ENCODE measurements at places on chromosomes 6 and 20.

GRCh38 chr6:57267586-57268293 is 45.6 kb upstream of the RAB23 start:
- DNase-seq: peak; percentile 81

DNA sequence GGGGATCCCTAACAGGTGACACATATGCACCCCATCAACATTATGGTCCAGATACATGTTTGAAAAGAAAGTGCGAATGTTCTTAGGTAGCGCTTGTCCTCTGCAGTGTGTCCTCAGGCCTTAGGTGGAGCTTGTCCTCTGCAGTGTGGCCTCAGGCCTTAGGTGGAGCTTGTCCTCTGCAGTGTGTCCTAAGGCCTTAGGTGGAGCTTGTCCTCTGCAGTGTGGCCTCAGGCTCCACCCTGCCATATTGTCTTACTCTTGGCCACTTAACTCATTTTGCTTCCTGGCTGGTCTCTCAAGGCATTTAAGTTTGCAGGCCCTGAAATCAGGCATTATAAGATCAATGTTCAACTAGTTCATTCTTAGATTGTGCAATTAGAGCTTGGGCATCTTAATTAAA is 74.7 kb upstream of the SCP2D1 start:
- DNase-seq: no peak

DNA sequence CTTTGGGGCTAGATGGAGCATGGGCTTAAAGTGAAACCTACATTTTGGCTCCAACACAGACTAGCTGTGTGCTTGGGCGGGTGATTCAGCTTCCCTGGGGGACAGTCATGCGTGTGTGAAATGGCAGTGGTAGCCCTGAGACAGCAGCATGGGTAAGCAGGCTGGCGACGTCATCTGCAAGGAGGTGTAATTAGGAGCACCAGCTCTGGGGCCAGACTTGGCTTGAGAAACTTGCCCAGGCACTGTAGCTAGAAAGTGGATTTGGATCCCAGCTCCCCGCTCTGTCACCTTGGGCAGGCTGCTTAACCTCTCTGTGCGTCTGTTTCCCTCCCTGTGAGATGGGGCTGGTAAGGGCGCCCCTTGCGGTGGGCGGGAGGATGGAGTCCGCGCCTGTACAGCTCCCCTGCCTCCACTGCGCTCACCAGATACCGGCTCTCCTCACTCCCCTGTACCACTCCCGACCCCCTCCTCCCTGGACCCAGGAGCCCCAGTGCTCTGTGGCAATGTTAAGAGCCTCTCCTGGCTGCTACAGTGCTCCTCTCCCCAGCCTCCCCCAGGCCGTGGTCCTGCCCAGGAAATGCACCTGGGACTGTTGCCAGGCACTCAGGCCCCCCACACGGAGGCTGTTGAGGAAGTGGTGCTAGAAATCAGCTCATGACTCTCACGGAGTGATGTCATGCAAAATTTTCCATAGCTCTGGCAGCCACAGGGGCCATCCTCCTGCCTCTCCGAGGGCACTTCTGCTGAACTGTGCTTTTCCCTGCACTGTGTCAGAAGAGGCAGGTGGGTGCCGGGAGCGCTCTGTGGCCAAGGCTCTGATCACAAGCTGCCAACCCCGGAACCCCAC is 44.6 kb downstream of the SYNJ2 start:
- peak; percentile 50 for DNase-seq

DNA sequence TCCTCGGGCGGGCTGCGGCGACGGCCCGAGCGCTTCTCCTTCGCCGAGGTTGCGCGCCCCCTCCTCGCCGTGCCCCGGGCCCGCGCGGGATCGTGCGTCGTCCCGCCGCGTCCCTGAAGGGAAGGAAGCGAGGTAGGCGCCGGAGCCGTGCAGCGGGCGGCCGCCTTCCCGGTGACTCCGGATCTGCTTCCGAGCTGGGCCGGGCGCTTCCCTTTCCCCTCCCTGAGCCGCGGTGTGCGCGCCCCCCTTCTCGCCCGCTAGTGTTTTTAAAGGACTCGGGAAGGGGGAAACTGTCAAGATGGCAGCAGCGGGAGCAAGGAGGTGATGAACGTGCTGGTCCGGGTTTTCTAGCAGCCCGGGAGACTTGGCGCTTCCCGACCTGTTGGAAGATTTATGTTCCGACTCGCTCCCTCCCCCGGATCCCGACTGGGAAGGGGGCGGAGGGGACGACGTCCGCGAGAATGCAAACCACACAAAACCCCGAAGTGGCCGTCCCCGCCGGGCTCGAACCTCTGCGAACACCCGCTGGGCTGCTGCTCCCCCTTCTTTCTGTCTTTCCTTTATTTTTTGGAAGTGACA is 744 bp upstream of the FOXO3 start:
- peak; percentile 90 for DNase-seq

Data from GM23338 (cell line).